Activated CD4-positive, alpha-beta T cell treated with anti-CD3 and anti-CD28 coated beads, Interleukin-2, amount 10 ng/mL, durations not matched to agents 7 days and 5 days (primary cell): ENCODE measurements at places on chromosomes 16 and 17. TPM values are rescaled to one million over a fixed set of nuclear protein-coding genes. Genes with fewer than 3 reads are reported as not detected.

- DNase-seq, result no peak
Observed at GRCh38 chr17:6020376-6021010, 49.7 kb upstream of the WSCD1 start.

GRCh38 chr16:85819245-85819644, 19.8 kb downstream of the COX4I1 start:
- DNase-seq, result peak; percentile 89

FAM20A gene
- total RNA-seq, result not detected

DNA sequence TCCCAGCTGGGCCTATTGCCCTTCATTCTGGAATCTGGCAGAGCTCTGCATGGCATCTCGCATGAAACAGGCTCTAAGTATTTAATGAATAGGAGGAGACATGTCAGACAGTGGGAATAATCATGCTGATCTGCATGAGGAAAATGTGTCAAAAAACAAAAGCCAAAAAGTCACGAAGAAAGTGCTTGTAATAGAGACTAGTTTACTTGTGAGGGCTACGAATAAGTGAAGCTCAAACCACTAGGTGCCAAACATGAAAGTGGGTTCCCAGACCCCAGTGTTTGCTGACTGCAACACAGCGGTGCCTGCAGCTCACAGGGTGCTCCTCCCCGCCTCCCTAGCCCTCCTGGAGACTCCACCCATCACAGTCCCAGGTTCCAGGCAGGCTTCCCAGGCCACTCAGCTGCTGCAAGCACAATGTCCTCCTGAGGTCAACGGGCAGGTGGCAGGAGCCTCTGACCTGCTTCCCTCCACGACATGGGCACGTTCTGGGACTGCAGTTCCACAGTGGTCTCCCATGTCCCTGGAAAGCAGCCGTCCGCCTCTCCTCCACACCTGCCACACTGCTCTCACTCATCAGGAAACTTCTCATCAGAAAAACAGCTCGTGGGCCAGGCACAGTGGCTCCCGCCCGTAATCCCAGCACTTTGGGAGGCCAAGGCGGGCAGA, 96.5 kb downstream of the ANKRD11 start:
- DNase-seq, result no peak

CBX2 gene
- total RNA-seq, result 4.6 TPM
